ENCODE measurements at places on chromosomes 6 and 20.

DNA sequence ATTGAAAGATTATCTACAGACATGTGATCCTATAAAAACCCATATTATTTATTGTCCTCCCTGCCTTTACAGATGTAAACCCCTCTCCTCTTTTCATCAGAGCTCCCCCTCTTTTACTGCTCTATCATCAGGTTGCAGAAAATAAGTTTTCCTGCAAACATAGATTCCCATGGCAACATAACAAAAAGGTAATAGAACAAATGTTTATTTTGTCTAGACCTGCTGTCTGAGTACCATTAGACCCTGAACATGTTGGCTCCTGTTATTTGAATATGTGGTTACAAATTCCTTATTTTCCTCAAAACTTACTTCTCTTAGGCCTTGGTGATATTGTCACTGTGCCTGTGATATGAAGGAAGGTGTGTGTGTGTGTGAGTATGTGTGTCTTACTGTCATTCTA, 11.5 kb downstream of the MAPK14 start:
- DNase-seq = no peak

DNA sequence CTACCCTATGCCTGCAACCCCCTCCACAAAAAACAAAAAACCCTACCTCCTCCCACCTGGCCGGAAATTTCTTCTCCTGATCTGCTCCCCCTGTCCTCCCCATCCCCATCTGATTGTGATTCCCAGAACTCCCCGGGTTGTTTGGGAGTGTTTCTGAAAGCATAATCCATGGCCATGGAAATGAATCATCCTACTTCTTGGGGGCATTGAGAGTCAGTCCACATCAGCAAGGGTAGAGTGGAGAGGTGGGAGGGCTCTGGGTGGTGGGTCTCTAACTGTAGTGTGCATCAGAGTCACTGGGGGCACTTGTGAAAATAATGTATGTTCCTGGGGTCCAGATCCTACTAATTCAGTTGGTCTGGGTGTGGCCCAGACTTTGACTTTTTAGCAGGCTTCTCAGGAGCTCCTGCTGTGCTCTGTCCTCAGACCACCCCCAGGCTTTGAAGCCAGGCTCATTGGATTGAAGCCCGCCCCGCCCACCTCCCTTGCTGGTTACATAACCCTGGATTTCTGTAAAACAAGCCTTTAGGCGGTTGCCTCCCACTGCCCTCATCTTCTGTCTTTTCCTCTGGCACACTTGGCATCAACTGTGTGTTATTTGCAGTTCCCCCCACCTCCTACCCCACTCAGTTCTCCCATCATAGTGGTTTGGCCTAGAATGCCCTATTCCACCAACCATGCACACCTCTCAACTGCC, 10.5 kb downstream of the PIGT start:
- DNase-seq = no peak

DNA sequence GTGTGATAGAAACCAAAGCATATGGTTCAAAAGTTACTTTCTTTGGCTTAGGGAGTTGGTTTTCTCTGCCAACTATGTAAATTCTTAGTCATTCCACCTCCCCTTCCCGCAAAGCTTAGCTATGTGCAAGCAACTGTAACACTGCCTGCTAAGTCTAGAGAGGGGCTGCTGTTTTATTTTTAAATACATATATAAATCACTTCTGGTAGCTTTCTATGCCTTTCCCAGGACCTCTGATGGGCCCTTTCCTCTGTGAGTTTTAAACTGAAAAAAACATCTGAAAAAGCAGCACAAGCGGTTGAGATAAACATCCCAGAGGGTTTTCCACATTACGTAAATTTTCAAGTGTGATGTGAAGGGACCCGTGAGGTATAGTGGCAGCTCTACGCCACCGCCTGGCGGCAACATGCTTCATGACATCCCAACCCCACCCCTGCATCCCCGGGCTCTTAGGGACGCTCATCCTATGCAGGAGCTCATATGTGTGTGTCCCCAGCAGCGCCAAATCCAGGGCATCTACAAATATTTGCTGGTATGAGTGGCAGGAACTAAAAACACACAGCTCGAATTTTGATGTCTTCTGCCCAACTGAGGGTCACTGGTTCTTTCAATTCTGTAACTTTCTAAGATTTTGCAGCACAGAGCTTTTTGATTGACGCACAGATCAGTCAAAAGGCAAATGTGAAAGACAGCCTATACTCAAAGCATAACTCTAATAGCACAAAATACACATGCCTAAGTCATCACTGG, 12.7 kb downstream of the SAYSD1 start:
- peak; percentile 44 for DNase-seq

DNA sequence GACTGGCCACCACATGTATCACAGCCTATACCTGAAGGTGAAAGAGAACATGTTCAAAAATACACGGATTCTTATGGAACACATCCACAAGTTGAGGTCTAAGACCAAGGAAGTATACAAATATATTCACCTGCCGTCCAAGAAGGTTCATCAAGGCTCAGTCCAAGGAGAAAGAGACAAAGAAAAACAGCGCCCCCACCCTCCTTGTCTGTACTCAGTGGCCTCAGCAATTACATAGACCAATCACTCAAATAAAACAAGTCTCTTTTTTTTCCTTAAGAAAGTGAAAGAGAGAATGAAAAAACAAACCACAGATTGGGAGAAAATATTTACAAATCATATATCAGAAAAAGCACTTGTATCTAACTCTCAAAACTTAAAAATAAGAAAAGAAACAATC, 19.5 kb downstream of the CPXM1 start:
- DNase-seq = peak; percentile 51

- no peak for DNase-seq
Observed at GRCh38 chr6:46756469-46757213, 9.9 kb downstream of the ANKRD66 start.

All from RPMI8226 (cell line).